Activated CD8-positive, alpha-beta memory T cell treated with anti-CD3 and anti-CD28 coated beads for 1 hour (primary cell): ENCODE measurements at places on chromosomes 7 and 10.

DNA sequence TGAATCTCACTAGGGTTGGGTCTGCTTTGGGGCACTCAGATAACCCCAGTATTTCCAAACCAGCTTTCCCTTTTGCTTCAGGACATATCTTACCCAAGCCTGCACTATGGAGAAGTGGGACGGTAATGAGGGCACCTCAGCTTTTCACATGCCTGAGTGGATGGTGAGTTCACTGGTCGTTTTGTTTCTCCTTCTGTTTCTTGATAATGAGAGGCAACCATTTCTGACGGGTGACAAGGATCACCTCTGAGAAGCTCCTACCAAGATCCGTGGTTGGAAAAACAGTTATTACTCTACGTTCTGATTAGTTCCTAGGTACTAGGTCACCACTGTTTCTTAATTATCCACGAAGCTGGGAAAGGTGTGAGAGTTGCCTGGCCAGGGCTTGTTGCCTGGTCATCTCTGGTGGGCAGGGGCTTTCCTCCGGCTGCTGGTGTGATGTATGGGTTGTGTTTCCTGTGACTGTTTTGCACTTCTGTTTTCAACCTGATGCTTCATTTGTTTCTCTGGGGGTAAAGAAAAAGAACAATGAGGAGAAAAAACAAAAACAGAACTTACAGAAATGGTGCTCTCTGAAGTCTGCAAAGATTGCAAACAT, 65.7 kb upstream of the STRIP2 start:
- no peak for DNase-seq

- no peak for DNase-seq
Observed at GRCh38 chr10:51159841-51160240, 85.6 kb downstream of the PRKG1 start.

DNA sequence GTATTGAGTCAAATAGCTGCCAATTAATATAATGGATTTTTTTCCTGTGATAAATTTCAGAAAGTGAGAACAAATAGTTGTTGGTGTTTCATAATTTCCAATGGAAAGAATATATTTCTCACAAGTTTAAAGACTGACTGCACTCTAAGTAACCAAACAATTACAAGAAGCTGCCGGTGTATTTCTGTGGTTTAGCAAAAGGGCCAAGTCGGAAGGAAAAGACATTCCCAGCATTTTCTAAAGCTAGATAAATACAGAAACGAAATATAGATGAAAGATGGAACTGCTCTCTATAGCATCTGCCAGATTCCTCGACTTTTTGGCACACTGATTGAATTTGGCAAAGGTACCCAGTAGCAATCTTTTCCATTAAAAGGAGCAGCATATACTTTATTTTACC, 92.7 kb upstream of the MKX start:
- no peak for DNase-seq

GRCh38 chr7:108028111-108028510, 25.1 kb upstream of the LAMB1 start:
- DNase-seq, result no peak

GRCh38 chr7:157634401-157635147, 297.8 kb downstream of the DNAJB6 start:
- no peak for DNase-seq

DNA sequence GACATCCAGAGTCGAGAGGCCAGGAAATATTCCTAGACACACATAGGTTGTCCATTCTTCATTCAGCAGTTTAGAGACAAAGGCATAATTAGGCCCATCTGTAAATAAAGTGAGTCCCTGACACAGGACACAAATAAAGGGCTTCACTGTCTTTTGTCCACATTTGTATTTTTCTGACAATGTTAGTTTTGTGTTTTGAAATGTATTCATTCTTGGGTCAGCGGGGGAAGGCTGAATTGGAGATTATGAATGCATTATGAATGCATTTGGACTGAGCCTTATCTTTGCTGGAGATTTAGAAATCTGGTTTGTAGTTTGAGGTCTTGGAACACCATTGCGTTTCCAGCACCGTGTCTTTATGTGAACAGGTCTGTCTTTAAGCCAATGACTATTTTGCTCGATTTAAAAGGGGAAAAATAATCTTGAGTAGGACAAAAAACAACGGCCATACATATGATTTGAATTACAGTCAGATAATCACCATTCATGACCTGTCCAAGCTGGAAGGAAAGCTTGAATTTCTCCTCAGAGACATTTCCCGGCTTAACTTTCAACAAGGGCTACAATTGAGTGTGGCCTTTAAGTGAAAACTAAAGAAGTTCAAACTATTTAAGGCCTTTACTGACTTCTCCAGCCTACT, 334.8 kb downstream of the WDR11 start:
- no peak for DNase-seq

GRCh38 chr10:132224343-132225072, 37.8 kb downstream of the DPYSL4 start:
- DNase-seq, result no peak
